ENCODE measurements at places on chromosomes 2 and 18. TPM values are rescaled to one million over a fixed set of nuclear protein-coding genes. Genes with fewer than 3 reads are reported as not detected.

Gene SERPINB10
- not detected for total RNA-seq

DNA sequence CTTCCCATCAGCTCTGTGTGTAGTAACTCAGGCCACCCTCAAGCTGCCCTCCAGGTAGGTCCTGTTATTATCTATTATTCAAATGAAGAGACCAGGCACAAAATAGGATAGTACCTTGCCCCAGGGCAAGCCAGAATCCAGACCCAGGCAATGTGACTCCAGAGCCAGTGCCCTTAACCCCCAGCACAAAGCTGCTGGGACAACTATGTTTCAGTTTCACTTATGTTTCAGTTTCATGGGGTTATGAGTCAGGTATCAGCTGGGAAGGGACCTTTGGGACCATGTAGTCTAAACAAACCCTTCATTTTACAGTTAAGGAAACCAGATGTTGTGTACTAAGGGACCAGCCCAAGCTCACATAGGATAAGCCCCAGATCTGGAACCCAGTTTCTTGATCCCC, 10.0 kb downstream of the HK2 start:
- peak; percentile 54 for DNase-seq

- peak; percentile 63 for DNase-seq
These were observed 2.7 kb downstream of the ZEB2 start for GRCh38 chr2:144516981-144517865.

- DNase-seq: peak; percentile 43
These were observed 126.6 kb downstream of the UBE2E3 start for GRCh38 chr2:181106789-181107627.

GRCh38 chr2:156526950-156527636, 90.9 kb downstream of the GPD2 start:
- DNase-seq: no peak

Gene RHOB
- total RNA-seq: 2.0 TPM

DNA sequence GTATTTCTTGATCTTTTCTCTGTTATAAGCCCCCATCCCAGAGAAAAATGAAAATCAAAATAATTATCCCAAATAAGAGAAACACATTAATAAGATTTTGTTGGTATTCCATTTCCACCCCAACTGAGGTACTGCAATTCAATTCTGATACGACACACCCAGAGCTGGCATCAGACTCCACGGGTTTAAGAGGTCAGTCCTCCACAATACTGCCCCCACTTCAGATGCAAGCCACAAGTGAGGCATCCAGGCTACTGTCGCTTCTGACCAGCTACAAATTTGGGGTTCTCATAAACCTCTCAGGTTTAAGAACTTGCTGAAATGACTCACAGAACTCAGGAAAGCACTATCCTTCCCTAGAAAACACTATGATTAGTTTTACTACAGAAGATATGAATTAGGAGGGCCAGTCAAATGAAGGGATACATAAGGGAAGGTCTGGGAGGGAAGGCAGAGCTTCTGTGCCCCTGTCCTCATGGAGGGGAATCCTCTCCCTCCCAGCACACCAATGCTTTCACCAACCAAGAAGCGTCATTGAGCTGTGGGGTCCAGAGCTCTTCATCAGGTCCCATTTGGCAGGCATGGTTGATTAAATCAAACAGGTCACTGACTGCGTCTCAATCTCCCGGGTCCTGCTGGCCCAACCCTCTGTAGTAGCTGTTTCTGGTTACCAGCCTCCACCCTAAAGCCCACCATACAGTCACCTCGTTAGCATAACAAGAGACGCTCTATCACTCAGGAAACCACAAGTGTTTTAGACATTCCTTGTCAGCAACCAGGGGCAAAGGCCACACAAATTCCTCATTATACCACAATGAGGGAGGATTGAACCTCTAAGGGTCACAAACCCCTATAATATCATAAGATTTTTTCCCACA, 46.2 kb downstream of the IWS1 start:
- no peak for DNase-seq

DNA sequence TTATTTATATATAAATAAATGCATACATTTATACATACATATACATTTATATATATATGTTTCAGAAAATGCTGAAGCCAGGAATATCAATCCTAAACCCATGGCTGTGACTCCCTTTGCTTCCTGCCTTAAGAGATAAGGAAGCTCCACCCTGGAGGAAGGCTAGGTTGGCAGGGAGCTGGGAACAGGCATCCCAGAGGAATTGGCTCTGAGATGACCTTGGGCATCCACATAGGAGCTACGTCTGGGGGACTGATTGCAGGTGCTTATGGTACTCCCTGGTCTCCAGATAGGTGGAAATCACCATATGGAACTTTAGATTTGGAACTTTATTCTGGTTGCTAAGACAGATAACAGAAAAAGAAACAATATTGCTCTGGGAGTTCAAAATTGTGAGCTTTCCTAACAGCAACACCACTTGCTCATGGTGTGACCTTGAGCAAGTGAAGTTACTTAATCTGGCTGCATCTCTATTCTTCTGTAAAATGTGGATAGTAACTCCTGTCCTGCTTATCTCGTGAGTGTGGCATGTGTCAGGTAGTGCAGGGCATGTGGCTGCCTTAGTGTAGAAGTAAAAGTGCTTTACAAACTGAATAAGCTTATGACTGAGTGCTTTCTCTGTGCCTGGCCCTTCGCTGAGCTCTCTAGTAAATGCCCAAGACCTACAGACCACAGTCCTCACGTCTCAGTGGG, 341.0 kb downstream of the MEIS1 start:
- DNase-seq: no peak

- no peak for DNase-seq
These were observed 236.3 kb upstream of the SLC14A2 start for GRCh38 chr18:45378933-45379332.

Gene POTEI
- total RNA-seq: not detected

DNA sequence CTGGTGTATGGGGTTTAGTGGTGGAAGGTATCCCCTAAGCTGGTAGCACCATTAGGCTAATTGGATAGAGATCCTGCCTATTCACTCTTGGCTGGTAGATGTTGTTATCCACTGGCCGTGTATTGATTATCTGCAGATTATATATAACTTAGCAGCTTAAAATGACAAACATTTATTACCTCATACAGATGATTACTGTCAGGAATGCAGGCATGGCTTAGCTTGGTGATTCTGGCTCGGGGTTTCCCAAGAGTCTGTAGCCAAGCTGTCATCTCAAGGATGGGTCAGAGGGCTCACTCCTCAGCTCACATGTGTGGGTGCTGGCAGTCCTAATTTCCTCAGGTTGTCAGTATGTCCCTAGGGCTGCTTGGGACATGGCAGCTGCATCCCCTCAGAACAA, 465.8 kb downstream of the PARD3B start:
- DNase-seq: no peak

Gene UBXN4
- total RNA-seq: 105 TPM

Gene STK25
- total RNA-seq: 81.2 TPM

DNA sequence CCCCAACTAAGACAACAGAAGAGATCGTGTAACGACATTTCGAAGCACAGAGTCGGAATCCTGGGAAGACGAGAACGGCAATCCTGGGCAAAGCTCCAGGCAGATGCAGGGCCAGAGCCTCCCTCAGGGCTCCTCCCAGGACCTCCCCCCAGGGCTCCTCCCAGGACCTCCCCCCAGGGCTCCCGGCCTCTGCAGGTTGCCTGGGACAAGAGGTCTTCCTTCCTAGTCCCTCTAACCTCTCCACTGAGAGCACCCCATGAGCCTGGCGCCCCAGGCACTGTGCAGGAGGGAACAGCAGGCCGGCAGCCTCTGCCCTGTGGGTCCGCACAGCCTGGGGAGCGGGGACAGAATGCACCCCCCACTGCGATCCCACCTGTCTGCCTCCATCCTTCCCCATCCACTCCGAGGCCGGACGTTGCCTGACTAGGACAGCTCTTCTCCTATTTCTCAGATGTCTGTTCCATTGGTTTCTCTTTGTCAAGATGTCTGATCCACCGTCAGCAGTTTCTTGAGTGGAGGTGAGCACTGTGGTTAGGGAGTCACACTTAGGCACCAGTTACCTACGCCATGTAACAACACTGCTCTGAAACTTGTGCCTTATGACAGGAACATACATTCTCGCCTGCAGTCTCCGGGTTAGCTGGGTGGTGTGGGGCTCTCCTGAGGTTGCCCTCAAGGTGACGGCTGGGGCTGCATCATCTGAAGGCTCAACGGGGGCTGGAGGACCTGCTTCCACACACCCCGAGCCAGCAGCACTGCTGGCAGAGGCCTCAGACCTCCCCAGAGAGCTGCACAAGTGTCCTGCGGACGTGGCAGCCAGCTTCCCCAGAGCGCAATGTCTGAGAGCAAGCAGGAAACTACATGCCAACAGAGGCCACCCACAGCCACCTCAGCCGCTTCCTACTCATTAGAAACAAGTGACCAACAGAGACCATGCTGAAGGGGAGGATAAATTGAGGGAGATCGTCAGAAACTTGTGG, 28.9 kb downstream of the ADI1 start:
- DNase-seq: no peak

DNA sequence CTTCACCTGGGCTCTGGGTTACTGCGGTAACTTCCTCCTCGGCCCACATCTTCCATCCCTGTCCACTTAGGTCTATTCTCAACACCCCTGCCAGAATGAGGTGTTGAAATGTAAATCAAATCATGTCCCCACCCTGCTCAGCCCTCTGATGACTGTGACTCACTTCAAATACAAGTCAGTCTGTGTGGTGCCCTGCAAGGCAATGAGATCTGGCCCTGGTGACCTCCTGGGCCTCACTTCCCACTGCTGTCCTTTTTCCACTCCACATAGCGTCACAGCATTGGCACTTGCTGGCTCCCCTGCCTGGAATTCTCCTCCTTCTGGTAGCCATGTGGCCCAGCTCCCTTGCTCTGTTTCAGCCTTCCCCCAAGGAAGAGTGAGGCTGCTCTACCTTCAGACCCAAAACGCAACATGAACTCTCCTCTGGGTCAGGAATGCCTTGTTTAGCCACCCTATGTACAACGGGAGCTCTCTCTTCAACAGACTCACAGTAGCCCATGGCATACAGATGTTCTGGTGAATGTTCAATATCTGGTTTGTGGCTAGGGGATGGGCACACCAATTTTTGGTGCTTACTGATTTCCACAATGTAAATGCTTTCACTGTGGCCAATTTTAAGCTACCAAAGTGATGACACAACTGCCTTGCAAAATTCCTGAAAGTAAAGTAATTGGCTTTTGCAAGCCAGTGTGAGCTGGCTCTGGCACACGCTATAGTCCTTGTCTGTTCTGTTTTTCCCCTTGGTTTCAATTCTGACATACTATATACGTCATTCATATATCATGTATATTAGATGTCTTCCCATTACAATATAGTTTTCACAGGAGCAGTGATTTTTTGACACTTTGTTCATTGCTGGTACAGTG, 550.3 kb upstream of the HS6ST1 start:
- no peak for DNase-seq

DNA sequence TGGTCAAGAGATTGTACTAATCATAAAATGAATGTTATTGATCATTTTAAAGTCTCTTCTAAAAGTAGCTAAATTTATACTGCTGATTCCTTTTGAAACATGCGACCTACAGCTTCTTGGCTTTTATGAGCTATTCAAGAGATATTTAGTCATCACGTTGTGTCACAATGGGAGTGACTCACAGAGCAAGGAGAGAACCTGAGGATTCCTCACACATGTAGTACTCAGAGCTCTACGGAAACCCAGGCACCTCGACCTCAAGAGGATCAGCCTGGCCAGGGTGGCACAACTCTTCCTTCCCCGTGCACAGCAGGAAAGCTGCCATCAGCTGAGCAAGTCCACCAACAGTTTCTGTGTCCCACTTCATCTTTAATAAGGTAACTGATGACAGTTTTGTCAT, at the start of gene DHRS9:
DHRS9 (plus strand) TSS at position 223 of the 400 bp plus-strand sequence. CDS start 12,019 bp downstream, outside the sequence.
- DNase-seq: peak; percentile 63

DNA sequence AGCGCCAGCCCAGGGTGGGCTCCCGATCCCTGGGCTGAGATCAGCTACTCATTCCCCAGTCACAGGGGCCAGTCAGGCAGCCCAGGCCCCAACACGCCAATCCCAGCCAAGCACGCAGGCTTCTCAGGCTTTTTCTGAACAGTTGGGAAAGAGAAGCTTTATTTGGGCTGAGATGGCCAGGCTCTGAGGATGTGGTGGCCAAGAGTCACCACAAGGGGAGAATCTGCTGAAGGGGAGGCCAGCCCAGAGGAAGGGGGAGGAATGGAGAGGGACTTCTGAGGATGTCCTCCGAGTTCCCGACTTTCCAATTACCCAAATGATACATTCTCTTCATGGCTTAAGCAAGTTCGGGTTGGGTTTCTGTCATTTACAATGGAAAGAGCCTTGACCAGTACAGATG, 2.8 kb upstream of the DIPK1C start:
- DNase-seq: no peak

DNA sequence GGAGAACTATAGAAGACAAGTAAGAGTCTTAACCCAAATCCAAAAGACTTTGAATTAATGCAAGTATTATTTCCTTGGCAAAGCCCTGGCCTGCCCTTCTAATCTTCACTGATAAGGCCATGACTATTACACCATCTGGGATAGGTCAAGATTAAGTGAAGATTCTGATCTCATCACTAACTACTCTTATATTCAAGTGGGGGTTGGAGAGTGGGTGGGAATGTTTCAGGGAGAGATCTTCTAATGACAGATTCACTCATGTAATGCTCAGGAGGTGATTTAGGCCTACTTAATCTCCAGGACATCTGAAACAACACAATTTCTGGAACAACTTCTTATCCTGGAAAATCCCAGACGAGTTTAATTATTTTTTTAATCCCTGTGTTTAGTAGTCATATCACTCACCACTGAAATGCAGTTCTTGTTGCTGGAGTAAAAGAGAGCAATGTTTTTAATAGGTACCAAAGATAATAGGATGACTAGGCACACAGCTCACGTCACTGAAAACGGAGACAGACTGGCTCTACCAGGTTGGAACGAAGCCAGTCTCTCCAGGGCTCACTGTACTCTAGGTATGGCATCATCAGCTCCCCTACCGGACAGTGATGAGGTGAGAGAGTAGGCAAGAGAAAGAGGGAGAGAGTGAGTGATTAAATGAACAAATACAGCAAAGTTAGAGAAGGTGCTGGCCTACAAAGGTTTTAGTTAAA, 133.1 kb downstream of the NCKAP5 start:
- no peak for DNase-seq

Gene ABCA12
- total RNA-seq: not detected

Gene DTNB
- total RNA-seq: 27.6 TPM

DNA sequence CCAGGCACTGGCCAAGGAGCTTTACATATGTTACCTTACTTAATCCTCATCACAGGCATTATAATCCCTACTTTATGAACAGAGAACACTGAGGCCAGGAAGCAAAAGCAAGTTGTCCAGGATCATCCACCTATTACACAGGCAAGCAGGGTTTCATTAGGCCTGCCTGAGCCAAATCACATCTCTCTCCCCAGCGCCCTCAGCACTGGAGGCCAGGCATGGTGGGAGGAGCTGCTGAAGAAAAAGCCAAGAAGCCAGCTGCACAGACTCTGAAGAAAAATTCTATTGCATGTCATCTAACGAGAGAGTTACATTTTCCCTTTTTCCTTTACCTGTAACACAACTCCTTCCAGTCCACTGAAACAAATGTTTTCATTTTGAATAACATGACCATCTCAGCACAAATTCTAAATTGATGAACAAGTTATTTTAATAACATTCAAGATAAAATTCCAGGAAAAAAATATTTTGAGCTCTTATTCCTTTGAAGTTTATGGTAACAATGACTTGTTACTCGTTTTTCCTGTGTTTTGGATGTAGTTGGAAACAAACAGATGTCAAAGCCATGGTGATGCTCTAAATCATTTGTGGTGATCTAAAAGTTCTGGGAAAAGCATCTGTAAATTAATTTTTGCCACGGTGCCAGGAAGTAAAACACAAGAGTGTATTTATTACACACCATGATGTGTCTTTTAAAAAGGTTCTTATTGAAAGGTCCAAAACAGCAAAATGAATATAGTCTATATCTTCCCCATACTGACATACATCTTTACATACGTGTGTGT, 139.0 kb upstream of the ITGB6 start:
- DNase-seq: no peak

Gene SCYGR8
- not detected for total RNA-seq

GRCh38 chr18:70072678-70073077, 125.0 kb upstream of the CD226 start:
- no peak for DNase-seq
